Bronchial epithelial cell (primary cell): ENCODE measurements at places on chromosomes 3 and 15. TPM values are rescaled to one million over a fixed set of nuclear protein-coding genes. Genes with fewer than 3 reads are reported as not detected.

Gene OR5H1
- total RNA-seq: not detected in 2 replicates

Gene GALNT15
- total RNA-seq: 0.53 TPM in 1 of 2 replicates, not detected in the other

Gene ATP13A5
- 0.13 TPM in 1 of 2 replicates, not detected in the other for total RNA-seq

Gene IGSF10
- under 0.01 TPM in 1 of 2 replicates, not detected in the other for total RNA-seq
